SJSA1 (cell line): ENCODE measurements at places on chromosomes 1 and 21. TPM values are rescaled to one million over a fixed set of nuclear protein-coding genes. Genes with fewer than 3 reads are reported as not detected.

The MYOG gene
- not detected in 2 replicates for total RNA-seq

The CD5L gene
- not detected in 2 replicates for total RNA-seq

The OR2L13 gene
- total RNA-seq: not detected in 2 replicates

The PLA2G4A gene
- total RNA-seq: 0.39 TPM in 1 of 2 replicates, not detected in the other

The LCE1B gene
- total RNA-seq: not detected in 2 replicates

The DDX59 gene
- total RNA-seq: 16.5 and 24.2 TPM in 2 replicates

The HPCAL4 gene
- 0.06 and 0.13 TPM in 2 replicates for total RNA-seq

The KANK4 gene
- not detected in 2 replicates for total RNA-seq

DNA sequence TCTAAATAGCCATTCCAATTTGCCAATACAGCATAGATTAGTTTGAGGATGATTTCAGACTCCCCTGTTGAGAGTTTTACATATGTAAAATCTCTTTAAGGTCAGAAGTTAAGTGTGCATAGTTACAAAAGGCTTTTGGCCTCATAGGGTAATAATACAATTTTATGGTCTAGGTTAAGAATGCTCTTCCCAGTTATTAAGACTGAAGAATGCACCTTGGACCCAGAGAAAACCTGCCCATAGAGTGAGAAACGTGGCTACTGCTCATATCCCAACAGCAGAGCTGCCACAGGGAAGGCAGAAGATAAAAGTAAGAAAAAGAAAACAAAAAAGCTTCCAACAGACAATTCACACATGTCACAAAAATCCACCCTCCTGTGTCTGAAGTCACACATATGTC lies 255.9 kb downstream of the LMO4 start:
- H3K27me3 ChIP-seq: no peaks in the 10 kb centered on the region
- H3K4me1 ChIP-seq: no peaks in the 10 kb centered on the region
- DNase-seq: no peak
- no peak overlapping the region for H3K4me3 ChIP-seq
- no peaks in the 10 kb centered on the region for H3K36me3 ChIP-seq
- no peak overlapping the region for H3K27ac ChIP-seq

DNA sequence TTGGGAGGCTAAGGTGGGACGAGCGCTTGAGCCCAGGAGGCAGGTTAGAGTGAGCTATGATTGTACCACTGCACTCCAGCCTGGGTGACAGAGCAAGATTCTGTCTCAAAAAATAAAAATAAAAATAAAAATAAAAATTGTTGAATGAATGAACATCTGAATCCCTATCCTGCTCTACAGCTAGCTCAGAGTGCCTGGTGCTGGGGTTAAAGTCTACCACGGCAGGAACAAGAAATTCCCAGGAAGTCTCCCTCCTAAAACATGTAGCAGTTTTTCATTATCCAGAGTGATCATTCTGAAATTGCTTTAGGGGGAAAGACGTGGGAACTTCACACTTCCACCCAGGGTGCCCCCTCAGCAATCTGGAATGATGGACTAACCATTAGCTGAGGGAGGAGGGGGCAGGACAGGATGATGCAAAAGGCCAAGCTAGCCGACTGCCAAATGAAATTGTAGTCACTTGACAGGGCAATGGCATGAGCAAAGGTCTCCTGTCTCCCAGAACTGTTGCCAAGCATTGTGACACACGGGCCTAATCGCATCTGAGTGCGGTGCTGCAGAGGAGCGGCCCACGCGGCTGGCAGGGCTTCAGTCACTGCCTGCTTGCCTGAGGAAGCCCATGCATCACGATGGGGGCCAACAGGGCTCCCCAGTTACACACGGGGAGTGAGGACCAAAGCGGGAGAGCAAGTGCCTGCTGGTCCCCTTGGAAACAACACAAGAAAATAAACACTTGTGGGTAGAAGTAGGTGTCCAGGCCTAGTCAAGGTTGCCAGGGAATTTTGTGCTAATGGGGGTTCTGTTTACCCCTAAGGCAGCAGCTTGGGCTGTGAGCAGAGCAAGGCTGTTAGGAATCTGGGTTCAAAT lies 85.7 kb downstream of the NENF start:
- no peaks in the 10 kb centered on the region for H3K27me3 ChIP-seq
- no peaks in the 10 kb centered on the region for H3K36me3 ChIP-seq
- no peak overlapping the region for H3K27ac ChIP-seq
- peak; percentile 12 for DNase-seq

- H3K27ac ChIP-seq: no peak overlapping the region
- H3K4me1 ChIP-seq: peaks cover 36% of the 10 kb centered on the region
- no peak for DNase-seq
- no peaks in the 10 kb centered on the region for H3K27me3 ChIP-seq
- no peaks in the 10 kb centered on the region for H3K36me3 ChIP-seq
- no peak overlapping the region for H3K4me3 ChIP-seq
Observed at GRCh38 chr1:117669572-117669971, 63.7 kb downstream of the TENT5C start.

DNA sequence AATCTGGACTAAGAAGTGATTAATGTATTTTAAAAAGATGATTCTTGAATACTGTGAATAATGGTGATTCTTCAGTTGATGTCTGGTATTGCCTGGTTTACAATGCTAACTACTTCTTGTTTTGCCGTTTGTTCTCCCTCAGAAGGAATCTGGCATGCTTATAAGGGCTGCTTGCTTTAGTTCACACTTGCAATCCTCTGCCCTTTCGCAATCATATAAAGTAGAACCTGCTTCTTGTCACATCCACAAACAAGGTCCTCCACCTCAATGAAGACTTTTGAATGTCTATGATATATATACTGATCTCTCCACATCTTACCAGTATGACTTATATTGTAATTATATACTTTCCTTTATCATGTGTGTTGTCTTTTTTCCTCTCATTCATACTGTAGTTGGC lies 92.6 kb downstream of the ADGRL4 start:
- no peaks in the 10 kb centered on the region; the same call in 1 of the 2 replicates for H3K4me1 ChIP-seq
- no peak overlapping the region for H3K4me3 ChIP-seq
- no peaks in the 10 kb centered on the region for H3K27me3 ChIP-seq
- no peak overlapping the region for H3K27ac ChIP-seq
- no peaks in the 10 kb centered on the region for H3K36me3 ChIP-seq
- no peak for DNase-seq

DNA sequence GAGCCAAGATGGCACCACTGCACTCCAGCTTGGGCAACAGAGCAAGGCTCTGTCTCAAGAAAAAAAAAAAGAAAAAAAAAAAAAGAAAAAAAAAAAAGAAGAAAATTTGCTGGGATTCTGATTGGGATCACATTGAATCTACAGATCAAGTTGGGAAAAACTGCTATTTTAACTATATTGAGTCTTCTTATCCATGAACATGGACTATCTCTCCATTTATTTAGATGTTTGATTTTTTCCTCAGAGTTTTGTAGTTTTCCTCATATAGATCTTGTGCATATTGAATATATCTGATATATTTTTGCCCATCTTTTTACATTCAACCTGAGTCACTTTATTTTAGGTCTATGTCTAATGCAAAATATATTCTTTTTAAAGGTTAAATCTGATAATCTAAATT lies 58.3 kb upstream of the B3GALNT2 start:
- no peak for DNase-seq
- H3K36me3 ChIP-seq: no peaks in the 10 kb centered on the region

DNA sequence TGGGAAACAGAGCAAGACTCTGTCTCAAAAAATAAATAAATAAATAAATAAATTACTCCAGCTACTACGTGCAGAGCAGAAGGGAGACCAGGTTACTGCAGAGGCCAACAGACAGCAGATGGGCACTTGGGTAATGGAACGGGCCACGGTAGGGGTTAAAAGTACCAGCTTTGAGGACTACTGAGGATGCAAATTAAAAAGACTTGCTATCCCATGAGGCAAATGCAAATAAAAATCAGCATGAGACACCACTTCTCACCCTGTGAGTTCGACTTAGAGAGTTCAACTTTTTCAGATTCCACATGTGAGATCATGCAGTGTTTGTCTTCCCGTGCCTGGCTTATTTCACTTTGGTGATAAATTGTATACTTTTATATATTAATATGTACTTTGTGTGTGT lies 6.6 kb downstream of the SLC2A5 start:
- no peaks in the 10 kb centered on the region for H3K36me3 ChIP-seq
- no peaks in the 10 kb centered on the region for H3K27me3 ChIP-seq
- DNase-seq: no peak
- no peak overlapping the region for H3K4me3 ChIP-seq
- H3K27ac ChIP-seq: no peak overlapping the region
